ENCODE measurements at places on chromosomes 12 and 14.

- DNase-seq: no peak
These were observed 93.3 kb downstream of the CIT start for GRCh38 chr12:119783787-119784186.

GRCh38 chr12:76085520-76085868, 1.0 kb upstream of the NAP1L1 start:
- peak; percentile 22 for DNase-seq

GRCh38 chr12:46233423-46233822, 35.4 kb downstream of the SLC38A1 start:
- no peak for DNase-seq

DNA sequence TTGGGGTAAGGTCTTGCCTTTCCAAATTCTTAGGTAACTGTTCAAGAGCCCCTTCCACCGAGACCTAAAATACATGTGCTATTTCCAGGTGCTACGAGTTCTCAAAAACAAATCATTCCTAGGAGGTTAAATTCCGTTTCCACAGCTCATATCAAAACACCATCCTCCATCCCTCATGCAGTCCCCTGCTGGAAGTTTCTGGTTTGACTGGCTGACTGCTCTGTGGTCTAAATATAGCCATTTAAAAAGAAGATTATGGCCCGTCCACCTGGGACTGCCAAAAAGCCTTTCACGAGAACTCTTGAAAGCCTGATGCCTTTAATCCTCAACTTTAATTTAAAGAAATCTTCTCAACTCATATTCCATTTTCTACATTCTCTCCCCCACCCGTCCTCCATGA, 201.5 kb upstream of the MYL2 start:
- no peak for DNase-seq

DNA sequence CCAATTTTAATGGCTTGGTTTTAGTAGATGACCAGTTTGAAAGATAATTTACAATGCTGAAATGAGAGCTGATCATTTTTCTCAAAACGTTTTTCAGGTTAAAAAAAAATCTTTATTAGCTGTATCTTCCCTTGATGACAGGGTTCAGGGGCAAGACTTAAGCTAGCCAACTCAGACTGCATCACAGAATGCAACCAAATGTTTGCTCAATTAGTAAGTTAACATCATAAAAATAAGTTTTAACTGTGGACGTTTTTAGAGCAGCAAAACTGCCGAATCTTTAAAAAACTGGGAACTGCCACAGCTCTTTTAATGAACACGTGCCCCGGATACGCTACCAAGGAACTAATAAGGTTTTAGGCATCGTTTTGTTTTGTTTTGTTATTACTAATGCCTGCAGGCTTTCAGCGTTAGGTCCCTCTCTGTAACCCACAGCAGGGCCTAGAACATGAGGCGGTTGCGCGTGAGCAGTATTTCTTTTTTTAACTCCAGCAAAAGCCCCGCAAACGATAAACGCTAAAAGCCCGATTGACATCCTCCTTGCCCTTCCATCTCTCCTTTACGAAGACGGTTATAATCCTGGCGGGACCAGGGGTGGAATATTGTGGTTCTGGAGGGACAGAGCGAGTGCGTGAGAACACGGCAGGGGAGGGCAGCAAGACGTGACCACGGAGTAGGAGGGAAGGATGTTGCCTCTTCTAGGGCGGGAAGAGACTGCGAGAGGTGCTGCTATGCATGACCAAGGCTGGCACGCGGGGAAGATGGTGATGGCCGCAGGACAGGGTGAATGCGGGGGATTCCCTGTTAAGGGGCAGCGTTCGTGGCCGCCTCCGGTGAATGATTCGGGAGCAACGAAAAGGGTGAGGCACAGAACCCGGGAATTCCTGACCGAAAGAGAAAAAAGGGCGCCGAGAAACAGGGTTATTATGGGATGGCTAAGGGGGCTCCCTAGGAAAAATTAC, 652 bp downstream of the SUPT16H start:
- DNase-seq: peak; percentile 21

GRCh38 chr14:98906123-98906995, 365.6 kb downstream of the BCL11B start:
- no peak for DNase-seq

- no peak for DNase-seq
These were observed 66.2 kb downstream of the CRADD start for GRCh38 chr12:93743229-93743998.

- DNase-seq: no peak
These were observed 196.6 kb downstream of the CALM1 start for GRCh38 chr14:90593254-90594040.

DNA sequence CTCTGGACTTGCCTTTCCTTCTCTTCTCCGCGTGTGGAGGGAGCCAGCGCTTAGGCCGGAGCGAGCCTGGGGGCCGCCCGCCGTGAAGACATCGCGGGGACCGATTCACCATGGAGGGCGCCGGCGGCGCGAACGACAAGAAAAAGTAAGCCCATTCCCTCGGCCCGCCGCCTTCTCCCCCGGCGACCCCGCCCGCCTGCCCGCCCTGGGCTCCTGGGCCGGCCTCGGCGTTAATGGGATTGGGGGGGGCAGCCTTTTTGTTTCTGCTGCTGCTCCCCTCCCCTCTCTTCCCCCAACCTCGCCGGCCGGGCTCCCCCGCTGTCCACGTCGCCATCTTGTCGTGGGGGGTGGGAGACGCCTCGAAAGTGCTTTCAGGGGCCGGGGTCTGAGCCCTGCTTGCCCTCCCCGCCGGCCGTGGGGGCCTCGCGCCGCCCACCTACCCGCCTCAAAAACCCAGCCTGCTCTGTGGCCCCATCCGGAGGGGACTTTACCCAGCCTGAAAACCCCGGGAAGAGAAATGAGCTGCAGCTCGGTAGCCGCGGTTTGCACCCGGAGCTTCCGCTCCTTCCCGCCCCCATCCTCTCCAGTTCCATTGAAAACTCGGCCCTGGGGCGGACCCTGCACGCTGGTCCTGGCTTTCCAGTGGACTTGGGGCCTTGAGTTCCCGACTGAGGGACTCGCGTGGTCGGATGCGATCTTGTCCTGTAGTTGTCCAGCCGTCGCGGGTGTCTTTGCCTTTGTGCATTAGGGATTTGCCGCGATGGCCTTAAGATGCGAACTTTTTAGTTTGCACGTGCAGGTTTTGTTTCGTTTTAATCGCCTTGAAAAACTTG, 598 bp downstream of the HIF1A start:
- no peak for DNase-seq

DNA sequence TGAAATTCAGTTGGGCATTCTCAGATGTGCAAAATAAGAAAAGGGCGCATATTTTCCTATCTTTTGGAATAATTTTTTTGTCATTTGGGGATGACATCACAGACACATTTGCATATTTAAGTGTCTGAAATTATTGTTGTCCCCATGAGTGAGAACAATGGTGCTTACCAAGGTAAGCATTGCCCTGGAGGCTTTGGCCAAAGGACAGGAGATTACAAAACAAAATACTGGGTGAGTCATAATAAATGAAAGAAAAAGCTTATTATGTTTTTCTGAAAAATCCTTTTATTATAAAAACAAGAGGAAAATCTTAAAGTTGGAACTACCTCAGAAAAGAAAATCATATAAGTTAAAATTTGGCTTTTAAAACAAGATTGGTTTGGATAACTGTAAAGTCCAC, 254.9 kb downstream of the BTG1 start:
- DNase-seq: no peak

DNA sequence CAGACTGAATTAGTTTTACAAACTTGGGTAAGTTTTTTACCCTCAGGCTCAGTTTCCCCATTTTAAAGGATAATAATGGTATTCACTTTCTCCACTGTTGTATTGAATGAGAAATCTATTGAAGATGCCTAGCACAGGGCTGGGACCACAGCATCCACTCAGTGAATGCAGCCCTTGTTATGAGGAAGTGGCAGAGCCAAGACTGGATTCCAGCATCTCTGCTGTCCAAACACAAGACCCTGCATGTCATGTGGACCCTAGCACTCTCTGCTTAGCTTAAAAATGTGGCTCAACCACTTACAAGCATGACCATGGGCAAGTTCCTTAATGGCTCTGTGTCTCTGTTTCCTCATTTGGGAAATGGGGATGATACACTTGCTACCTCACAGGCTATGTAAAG, 24.1 kb upstream of the TRIM9 start:
- DNase-seq: no peak

DNA sequence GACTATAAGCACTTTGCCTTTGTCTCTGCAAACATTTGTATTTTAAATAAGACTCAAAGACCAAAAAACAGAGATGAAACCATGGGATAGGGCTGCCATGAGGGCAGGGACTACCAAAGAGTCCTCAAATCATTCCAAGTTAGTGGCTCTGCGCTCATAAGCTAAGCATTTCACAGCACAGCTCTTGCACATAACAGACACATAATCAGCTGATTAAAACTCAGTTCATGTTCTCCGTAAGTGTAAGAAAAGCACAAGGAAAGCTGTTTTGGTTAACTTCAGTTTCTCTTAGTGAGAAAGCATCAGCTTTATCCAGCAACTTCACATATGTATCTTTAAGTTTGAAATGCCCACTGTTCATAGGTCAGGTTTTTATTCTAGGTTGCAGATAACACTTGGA, 54.9 kb downstream of the IRAK3 start:
- DNase-seq: no peak

DNA sequence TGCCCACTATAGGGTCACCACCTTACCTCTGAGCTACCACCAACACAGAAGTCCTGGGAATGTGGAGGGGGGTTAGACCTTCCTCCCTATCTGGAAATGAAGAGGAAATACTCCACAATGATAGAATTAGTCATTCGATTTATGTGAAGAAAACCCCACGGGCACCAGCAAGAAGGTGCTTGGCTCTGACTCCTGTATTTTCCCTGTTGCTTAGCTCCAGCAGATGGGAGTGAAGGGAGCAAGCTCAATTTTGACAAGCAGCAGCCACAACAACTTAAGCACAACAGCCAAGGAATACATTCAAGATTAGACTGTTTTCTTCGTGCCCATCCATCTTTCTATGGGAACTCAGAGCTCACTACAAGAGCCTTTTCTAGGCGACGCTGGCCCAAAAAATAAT, 191.7 kb downstream of the SPTSSA start:
- DNase-seq: no peak

DNA sequence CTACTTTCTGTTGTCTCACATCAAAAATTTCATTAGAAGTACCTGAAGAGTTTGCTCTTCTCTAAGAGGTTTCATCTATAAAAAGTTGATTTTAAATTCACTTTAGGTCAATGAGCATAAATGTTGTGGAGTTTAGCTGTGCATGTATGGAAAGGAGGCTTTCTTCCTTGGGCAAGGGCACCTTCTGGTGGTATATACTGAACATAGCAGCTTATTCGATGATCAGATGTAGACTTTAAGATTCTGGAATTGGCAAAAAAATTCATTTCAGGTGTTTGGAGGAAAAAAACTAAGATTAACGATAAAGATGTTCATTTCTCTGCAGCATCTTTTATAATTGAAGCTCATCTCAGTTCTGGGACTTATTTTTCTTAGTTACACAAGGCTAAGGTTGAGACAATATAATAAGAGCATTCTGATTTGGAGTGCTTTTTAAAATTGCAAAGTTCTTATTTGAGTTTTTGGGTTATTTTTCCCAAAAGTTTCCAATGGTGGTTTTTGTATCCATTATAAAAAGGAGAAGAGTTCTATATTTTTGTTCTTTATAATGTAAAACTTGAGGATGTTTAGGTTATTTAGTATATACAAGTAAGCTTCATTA, 46.8 kb downstream of the TMEM117 start:
- peak; percentile 34 for DNase-seq

- DNase-seq: no peak
These were observed 40.4 kb downstream of the LLPH start for GRCh38 chr12:66090157-66090556.

DNA sequence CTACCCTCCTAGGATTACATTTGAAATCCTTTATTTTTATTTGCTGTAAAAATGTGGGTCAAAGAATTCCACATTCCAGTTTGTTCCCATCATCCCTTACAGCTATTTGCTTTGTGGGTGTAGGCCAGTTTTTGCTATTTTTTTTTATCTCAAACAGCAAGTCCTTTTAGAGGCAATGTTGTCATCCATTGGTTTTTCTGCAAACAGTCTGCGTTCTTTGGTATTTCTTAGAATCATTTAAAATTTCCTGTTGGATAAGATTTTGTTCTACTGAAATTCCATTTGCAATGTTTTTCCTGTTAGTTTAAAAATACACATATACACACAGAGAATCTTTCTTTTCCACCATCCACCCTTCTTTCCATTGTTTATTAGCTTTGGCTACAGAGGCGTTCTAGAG, 53.3 kb upstream of the STK38L start:
- no peak for DNase-seq

- no peak for DNase-seq
These were observed 11.0 kb downstream of the ZBTB39 start for GRCh38 chr12:56995201-56995929.

- no peak for DNase-seq
These were observed 11.7 kb upstream of the COL2A1 start for GRCh38 chr12:48015954-48016353.

- no peak for DNase-seq
These were observed 81.9 kb downstream of the NEDD1 start for GRCh38 chr12:96988919-96989318.

DNA sequence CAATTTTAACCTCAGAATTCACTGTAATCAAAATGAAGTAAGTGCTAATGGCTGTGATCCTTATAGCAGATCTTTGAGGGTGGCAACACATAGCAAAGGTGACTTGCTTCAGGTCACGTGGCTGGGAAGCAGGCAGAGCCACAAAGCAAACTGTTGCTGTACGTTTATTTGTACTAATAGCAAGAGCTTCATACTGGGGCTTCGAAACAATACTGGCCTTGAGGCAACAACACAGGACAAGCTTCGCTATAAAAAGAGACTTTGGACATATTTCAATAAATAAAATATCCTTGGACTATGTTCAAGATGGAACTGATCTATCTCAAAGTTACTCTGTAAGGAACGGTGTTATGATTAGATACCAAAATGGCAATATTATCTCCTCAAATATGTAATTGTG, 44.6 kb downstream of the MSRB3 start:
- DNase-seq: no peak

GRCh38 chr14:102417001-102417431, 54.3 kb downstream of the TECPR2 start:
- no peak for DNase-seq

- no peak for DNase-seq
These were observed 64.7 kb upstream of the PTCSC3 start for GRCh38 chr14:36241183-36241582.

Measured in thymus (tissue), 14 donors.